CD4-positive, alpha-beta T cell treated with Interleukin-1 beta for 1 hour (primary cell): ENCODE measurements at places on chromosomes 16 and 17.

DNA sequence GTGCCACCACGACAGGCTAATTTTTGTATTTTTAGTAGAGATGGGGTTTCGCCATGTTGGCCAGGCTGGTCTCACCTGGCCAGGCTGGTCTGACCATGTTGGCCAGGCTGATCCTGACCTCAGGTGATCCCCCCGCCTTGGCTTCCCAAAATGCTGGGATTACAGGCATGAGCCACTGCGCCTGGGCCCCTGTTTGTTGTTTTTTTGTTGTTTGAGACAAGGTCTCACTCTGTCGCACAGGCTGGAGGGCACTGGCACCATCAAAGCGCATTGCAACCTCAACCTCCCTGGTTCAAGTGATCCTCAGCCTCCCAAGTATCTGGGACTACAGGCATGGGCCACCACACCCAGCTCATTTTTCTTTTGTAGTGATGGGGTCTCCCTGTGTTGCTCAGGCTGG, 43.7 kb upstream of the TAOK1 start:
- DNase-seq: no peak

- no peak for DNase-seq
These were observed 5.5 kb downstream of the CBFB start for GRCh38 chr16:67034487-67034886.

DNA sequence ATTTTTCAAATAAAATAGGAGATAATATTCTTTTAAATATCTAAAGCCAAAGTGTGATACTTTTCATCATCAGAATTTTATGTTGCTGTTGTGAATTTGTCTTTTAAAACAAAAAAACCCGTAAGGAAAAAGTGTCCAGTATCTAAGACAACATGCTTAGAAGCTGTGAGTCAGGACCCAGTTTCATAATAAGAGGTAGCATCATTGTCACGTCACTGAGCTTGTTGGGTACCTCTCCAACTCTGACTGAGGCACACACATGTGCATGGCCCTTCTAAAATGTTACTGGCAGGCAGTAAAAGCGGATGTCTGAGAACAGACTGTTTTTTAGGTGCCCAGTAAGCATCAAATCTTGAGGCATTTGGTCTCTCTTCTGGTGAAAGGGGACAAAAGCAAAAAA, 2.5 kb downstream of the CIAPIN1 start:
- DNase-seq: no peak

DNA sequence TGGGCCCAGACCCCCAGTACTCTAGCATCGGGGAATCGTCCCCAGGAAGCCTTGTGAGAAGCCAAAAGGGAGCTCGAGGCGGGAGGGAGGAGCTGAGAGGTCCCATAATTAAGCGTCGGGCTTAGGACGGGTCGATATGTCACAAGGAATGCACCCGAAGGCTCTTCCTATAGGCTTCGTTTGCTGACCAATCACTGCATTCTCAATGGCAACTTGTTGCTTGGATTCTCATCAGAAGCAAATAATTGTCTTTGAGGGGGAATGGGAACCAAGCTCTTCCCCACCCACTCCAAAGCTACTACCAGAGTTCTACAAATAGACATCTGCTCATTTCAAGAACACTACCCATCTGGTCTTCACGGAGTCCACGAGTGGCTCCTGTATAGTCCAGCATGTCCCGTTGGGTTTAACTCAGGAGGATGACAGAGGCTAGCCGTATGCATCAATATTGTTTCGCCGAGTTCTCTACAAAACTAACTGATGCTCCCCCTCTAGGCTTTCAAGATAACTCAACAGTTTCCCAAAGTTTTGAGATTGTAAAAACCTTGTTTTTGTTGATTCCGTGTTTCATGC, 628 bp upstream of the BLMH start:
- DNase-seq: no peak

DNA sequence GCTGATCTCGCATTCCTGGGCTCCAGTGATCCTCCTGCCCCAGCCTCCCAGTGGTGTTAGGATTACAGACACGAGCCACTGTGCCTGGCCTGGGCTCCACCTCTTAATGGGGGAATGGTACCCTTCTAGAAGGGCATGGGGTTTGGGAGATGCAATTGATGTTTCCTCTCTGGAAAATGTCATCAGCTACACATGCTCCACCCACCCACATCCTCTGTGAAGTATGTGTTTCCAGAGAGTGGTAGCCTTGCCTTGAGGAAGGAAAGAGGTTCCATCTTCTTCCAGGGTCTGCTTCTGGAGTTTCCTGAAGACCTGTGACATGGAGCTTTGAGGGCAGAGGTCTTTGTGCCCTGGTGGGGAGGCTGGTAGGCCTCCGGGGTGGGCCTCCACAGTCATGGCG, 45.2 kb upstream of the GSE1 start:
- no peak for DNase-seq

- DNase-seq: no peak
These were observed 226.9 kb downstream of the C16orf78 start for GRCh38 chr16:49600536-49600935.

GRCh38 chr17:69567130-69567529, 152.6 kb downstream of the MAP2K6 start:
- DNase-seq: no peak

DNA sequence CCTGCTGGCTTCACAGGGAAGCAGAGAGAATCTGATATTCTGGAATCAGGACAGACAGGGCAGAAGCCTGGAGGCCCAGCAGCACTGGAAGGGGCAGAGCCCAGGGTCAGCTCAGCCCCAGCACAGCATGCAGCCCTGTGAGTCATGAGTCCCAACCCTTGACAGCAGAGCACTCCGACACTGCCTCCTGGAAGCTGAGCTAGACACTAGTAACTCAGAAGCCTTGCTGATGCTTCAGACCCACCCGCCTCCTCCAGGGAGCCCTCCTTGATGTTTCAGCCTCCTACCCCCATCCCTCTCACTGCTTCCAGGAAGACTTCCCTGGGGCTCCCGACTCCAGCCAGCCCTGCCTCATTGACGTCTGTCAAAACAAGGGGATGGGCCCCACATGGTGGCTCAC, 6.9 kb downstream of the CAMKK1 start:
- DNase-seq: no peak

GRCh38 chr17:83186751-83187421, 107.5 kb downstream of the METRNL start:
- DNase-seq: no peak
